Activated CD4-positive, alpha-beta memory T cell treated with anti-CD3 and anti-CD28 coated beads for 36 hours (primary cell): ENCODE measurements at places on chromosomes 11 and 22. TPM values are rescaled to one million over a fixed set of nuclear protein-coding genes. Genes with fewer than 3 reads are reported as not detected.

The XKR3 gene
- not detected for total RNA-seq

The OLFML1 gene
- total RNA-seq: not detected

DNA sequence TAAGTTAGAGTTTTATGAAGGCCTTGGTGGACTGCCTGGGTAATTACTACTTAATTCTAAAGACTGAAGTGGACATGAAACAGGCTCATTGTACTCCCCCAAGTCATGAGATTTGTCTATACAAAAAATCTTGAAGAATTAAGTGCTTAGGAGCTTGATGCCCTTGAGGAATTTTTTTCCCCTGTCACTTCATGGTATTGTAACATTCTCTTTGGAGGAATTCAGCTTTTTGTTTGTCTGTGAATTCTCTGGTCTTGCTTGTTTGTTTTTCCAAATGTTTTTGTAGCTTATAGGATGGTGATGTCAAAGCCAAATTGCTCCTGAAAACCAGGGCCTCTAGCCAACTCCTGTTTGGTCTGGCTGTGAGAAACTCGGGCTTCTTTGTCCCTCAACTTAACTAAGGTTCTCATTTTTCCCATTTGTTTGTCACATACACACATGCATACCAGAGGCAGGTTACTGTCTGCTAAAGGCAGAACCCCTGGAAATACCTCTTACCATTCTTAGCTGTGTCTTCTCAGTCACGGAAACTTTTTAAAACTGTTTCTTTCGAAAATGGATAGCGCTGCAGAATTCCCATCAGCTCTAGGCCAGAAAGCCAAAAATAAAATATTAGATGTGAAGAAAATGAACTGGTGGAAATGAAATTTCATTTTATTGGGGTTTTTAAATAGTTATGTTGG is 66.9 kb downstream of the AMOTL1 start:
- no peak overlapping the region for H3K27ac ChIP-seq
- no peak overlapping the region for H3K4me3 ChIP-seq
- no peaks in the 10 kb centered on the region for H3K4me1 ChIP-seq
- no peak for DNase-seq
- no peaks in the 10 kb centered on the region for H3K36me3 ChIP-seq

DNA sequence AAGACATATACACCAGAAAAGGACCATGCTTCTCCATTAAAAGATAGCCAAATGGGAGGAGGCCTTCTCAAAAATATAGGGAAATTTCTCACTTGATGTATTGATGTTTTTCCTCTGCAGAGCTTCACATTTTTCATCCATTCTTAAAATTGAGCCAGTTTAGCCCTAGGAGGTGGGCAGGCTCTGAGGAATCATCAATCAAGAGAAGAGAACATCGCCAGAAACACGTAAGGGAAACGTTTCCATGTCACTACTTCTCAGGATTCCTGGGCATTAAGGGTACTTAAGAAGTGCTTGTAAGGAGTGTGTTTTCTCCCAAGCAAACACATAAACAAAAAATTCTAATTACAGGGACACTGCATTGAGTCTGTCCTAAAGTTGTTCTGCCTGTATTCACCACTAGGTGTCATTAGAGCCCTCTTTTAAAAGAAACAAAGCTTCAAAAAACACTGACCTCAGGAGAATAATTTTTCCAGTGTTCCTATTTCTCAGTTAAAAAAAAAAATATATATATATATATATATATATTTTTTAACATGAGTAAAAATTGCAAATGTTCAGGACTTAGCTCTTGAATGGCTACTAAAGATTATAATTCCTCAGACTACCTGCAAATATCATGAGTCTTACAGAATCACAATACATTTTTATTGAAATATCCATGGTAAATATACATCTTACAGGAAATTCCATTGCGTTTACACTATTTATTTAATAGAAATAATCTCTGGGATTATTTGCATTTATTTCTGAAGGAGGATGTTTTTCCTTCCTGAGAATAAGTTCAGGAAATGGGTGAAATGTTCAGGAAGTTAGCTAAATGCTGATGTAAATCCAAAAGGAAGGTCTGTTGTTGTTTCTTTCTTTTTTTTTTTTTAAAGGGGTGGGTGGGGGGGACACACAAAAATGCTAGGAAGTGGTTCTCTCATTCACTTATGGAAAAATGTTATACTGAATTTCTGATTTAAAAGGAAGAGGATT is 16.0 kb downstream of the FZD4 start:
- no peak overlapping the region for H3K27ac ChIP-seq
- no peak for DNase-seq
- H3K36me3 ChIP-seq: no peaks in the 10 kb centered on the region

DNA sequence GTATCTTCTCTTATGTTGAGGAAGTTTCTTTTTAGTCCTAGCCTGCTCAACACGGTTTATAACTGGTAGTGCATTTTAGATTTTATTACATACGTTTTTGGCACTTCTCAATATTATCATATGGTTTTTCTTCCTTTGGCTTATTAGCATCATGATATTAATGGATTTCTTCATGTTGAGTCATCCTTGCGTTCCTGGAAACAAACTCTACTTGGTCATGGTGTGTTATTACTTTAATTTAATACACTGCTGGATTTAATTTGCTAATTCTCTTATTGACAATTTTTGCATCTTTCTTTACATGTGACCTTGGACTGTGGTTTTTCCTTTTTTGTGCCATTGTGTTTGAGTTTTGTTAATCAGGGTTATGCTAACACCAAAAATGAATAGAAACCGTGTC is 20.5 kb downstream of the IGF2 start:
- H3K27ac ChIP-seq: no peak overlapping the region
- no peaks in the 10 kb centered on the region for H3K4me1 ChIP-seq

DNA sequence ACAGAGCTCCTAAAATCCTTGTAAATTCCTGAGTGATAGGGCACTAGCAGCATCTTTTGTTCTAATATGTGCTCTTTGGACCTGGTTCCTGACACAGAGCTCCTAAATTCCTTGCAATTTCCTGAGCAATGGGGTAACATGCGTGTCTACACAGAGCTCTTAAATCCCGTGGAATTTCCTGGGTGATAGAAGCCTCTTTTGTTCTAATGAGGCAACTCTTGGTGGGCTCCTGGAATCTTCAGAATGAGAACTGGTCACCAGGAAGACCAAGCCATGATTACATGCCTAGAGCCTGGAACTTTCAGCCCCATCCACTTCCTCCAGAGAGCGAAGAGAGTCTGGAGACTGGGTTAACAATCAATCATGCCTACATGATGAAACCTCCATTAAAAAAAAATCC is 19.0 kb downstream of the RSF1 start:
- H3K4me1 ChIP-seq: peaks cover 61% of the 10 kb centered on the region
- no peaks in the 10 kb centered on the region for H3K27me3 ChIP-seq
- peaks cover 7% of the 10 kb centered on the region for H3K36me3 ChIP-seq
- no peak for DNase-seq
- no peak overlapping the region for H3K4me3 ChIP-seq
- H3K27ac ChIP-seq: no peak overlapping the region
